ENCODE measurements at places on chromosomes 1 and 21.

DNA sequence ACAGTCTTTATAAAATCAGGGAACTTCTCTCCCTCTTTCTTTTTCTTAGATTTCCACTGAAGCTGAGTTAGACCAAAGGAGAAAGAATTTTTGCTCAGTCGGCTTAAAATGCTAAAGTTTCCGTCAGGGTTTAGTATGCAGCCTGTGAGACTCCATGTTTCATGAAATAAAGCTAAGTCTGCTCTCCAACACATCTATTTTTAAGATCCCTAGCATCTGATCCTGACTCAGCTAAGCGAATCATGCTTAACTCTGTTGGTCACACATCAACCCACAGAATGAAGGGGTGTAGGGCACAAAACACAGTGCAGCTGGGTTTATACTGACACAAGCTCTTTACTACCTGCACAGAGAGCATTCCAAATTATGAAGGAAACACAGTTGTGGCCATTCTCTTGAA is 102.4 kb upstream of the ZNF281 start:
- DNase-seq, result no peak

DNA sequence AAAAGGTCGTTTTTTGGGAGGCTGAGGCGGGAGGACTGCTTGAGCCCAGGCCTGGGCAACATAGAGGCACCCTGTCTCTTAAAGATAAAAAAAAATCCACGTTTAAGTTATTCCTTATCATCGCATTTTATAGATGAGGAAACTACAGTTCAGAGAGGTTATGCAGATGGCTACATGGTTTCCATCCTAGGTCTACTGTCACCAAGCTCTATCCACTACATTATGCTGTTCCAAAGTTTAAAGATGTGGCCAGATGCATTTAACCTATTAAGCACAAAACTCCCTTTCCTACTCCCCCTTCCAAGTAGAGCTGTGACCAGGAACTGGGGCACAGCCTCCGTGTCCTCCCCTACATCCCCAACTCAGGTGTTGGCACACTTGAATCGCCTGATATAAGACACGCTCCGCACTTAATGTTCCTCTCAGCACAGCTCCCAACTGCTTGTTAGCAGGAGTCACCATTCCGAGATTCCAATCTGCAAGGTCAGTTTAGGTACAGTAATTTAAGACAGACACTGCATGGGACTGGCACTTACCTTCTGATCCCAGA is 1.3 kb downstream of the TAF5L start:
- no peak for DNase-seq

GRCh38 chr1:118866330-118866729 is 121.8 kb downstream of the TBX15 start:
- DNase-seq, result no peak

DNA sequence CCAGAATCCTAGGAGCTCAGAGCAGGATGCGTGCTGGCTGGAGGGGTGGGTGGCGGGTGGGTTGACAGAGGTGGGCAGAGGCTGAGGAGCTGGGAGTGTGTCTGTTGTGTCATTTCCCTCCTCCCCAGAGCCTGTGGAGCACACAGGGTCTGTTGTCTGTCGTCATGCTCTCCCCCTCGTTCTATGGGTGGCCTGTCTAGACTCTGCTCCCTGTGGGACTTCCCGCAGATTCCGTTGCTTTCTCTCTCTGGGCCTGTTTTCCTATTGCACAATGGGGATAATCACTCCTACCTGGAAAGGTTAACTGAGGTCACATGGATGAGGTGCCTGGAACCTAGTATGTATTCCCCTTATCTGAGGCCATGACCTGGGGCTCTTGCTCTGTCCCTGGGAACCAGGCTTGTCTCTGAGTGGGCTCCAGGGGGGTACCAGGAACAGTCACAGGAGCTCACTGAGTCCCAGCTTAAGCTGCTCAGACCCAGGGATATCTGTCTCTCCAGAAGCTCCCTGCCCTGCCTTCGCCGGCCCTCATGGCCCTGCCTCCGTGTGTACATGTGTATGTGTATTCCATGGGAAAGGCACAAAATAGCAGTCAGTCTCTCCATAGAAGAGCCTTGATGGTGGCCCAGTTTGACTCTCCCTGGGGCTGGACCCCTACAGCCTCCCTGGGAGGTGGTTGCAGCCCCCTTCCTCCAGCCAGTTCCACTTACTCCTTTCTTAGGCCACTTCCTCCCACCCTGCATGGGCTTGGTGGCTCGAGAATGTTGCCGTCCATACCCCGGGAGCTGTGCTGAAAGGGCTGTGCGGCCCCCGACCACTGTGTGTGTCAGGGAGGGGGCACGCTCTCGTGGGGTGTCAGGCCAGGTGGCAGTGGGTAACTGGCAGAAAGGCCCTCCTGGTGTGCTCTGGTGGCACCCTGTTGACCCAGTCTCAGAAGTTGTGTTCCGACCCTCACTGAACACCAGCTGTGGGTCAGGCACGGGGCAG is 17.9 kb downstream of the PTPRF start:
- no peak for DNase-seq

DNA sequence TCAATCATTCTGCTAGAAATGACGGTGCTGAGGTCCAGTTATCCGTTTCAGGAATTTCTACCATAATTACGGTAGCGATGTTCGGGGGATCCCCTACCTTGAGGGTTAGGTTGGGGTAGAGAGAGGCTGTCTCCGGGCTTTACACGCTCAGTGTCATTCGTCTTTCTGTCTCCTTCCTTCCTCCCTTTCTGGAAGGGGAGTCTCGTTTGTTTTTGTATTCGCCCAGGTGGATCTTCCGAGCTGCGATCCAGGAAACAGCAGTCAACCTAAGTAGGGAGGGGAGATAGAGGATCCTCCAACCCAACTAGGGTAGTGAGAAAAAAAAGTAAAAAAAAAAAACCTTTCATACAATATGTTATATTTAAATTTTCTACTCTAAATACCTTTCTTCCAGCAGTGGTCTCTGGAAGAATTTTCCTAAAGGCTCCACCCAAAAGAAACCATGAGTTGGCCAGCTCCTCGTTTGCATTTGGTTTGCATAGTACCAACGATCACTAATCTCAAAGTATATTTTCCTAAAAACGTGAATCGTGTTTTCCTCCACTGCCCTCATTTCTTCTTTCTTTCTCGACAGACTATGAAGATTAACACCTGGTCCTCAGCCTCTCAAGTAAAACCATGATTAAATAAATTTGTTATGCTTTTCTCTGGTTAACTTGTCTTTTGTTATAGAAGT is 611 bp upstream of the PIK3C2B start:
- no peak for DNase-seq
